ENCODE measurements at places on chromosomes 2 and 18. TPM values are rescaled to one million over a fixed set of nuclear protein-coding genes. Genes with fewer than 3 reads are reported as not detected.

The NCOA1 gene
- total RNA-seq, result 24.6 TPM

The ABCB11 gene
- 0.05 TPM for total RNA-seq

The COX5B gene
- total RNA-seq, result 298 TPM

The SCN3A gene
- total RNA-seq, result not detected

The USP40 gene
- total RNA-seq, result 26.6 TPM

The KIF1A gene
- 132 TPM for total RNA-seq

DNA sequence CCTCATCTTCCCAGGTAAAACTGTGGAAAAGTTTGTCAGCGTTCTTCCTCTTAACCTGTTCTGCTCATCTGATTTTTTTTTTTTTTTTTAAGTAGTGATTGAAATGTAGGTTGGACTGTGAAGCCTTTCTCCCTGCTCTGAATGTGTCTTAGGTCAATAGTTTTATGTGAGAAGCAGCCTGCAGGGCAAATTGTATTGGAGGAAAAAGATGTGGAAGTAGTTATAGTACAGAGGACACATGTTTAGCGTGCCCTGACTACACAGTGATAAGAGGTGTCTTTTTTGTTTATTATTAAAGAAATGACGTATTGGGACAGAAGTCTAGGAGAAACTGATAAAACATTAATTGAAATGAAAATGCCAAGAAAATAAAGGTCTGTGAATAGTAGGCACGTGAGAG lies 1.5 kb downstream of the MTA3 start:
- no peak for DNase-seq

DNA sequence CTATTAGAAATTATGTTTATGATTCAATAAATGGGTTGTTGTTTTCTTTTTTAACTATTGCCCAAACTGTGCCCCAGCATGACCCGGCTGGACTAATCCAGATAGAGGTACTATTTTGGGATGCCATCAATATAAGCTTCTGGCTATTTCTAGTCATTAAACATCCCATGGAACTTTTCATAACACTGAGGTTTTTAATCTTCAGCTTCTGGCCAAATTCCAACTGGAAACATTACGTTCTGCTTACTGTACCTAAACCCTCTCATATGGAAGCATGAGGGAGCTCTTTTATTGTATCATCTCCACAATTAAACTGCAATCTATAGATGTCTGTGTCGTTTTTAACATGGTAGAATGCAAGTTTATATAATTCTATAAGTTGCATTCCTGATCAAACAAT lies 674.7 kb downstream of the ARHGAP15 start:
- DNase-seq, result no peak

GRCh38 chr2:141554810-141555209 lies 576.0 kb downstream of the LRP1B start:
- peak; percentile 54 for DNase-seq

GRCh38 chr2:141899740-141900139 lies 231.1 kb downstream of the LRP1B start:
- no peak for DNase-seq

DNA sequence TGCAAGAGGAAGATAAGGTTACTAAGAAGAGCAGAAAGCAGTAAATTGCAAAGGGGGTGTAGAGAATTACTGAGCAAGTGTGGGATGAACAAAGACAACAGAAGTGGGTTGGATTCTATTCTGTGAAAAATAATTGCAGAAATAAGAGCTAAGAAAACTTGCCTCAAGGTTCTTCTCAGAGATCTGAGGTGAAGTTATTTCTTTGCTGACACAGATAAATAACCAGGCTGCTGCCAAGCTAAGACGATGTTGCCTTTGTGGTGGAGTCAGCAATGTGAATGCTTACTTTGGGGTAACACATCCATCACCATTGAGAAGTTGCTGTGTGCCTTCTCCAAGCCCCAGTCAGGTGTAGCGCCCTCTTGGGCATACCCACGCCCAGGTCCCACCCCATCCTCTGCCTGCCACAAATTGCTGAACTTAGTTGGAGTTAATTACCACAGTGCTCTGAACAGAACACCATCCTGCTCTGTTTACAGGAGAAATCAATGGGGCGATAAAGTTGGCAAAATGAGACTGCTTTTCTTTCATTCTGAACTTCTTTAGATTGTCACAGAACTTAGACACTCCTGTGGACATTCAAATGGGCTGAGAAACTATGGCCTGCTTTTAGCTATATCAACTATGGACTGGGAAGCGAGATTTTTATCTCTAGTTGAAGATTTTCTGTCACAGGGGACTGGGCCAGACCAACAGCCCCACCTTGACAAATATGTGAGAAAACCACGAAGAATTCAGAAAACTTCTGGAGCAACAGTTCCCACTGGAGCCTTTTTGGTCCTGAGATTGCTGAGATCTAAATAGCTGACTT lies 283.6 kb downstream of the TMX3 start:
- DNase-seq, result no peak

GRCh38 chr2:238906936-238907716 lies 59.2 kb downstream of the TWIST2 start:
- no peak for DNase-seq

DNA sequence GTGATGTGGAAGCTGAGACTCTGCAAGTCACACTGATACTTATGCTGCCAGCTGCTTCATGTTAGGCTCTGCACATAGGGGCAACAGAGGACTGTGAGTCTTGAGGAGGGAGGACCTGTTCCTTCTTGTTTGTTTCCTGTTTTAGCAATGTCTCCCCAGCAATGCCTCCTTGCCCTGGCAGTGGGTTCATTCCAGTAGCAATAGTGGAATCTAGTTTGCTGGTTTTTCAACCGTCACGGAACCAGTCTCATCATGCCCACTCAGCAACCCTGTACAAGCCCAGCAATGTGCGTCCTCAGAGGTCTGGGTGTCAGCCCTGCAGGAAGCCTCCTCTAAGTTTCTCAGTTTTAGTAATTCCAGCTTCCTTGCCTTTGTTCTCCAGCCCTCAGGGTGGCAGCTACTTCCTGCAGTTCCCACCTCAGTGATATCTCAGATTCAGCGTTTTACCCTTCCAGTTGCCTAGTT lies 20.5 kb upstream of the ITGB6 start:
- no peak for DNase-seq

DNA sequence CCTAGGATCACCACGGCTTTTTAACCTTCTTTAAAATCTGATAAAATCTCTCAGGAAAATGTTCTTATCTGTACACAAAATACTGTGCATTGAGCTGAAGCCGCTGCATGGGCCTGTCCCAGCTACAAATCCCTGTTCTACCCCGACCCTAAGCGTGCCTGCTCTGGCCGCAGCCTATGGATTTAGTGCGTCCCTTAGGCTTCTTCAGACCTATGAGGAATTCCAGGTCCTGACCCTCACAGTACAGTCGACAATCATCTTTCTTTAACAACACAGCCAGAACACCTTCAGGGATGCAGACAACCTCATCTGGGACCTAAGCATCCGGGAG lies 477 bp upstream of the WDCP start:
- DNase-seq, result no peak

DNA sequence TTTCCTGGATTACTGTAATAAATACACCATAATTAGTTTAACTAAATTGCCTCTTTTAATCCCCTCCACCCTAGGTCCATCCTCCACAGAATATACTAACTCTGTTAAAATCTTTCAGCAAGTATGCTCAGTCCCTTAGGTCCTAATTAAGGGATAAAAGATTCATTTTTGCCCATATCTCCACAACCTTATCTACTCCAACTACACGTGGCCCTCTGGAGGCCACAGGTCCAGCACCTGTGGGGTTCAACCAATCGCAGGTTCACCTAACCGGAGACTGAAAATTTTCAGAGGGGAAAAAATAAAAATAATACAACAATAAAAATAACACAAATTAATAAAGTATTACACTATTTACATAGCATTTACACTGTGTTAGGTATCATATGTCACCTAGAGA lies 86.4 kb downstream of the MAP4K3 start:
- no peak for DNase-seq

- DNase-seq, result no peak
Measured at GRCh38 chr2:111961663-111962062, 63.3 kb downstream of the MERTK start.

DNA sequence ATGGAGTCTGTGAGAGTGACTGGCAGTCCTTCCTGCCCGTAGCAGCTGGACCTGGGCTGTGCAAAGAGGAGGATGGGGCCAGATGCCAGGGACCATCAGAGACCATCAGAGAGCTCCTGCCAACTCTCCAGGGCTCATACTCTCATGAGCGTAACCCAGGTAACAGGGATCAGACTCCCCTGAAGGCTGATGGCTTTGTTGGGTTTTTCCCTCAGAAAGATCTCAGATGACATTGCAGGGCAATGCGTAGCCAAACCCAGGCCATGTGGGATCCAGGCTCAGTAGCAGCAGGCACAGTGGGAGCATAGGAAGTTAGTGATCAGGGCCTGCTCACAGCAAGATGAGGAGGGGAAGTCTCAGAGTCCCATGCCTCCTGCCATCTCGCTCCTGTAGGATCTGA lies 218.0 kb downstream of the LOXHD1 start:
- DNase-seq, result no peak

GRCh38 chr2:112627060-112628040 lies 18.4 kb upstream of the SLC20A1 start:
- DNase-seq, result peak; percentile 54

- DNase-seq, result no peak
Measured at GRCh38 chr2:28552045-28552823, 56.4 kb downstream of the PLB1 start.

- no peak for DNase-seq
Measured at GRCh38 chr18:68299906-68300305, 415.0 kb downstream of the TMX3 start.

GRCh38 chr2:210860276-210860675 lies 303.9 kb downstream of the CPS1 start:
- DNase-seq, result no peak

DNA sequence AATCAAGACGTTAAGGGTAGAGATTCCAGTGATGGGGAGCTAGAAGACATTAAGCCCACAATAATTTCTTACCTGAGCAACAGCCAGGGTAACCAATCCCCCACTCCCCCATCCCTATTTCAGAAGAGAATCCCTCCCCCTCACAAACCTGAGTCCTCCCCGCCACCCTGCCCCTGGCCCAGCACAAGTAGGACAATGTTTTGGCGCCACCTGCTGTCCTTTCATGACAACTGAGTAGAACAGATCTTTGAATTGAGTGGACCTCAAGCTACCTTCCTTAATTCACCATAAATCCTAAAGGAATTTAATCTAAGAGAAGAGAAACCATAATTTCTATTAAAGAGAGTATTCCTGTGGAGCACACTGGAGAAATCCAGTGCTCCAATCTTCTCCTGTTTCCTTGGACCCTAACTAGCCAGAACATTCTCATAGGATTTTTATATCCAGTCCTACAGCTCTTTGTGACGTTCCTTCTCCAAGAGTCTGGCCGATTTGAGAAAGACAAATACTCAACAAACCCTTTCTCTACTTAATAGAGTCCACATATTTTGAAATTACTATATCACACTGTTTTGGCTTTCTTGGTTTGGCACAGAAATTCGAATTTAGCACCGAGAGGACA lies 41.1 kb downstream of the NHEJ1 start:
- no peak for DNase-seq

DNA sequence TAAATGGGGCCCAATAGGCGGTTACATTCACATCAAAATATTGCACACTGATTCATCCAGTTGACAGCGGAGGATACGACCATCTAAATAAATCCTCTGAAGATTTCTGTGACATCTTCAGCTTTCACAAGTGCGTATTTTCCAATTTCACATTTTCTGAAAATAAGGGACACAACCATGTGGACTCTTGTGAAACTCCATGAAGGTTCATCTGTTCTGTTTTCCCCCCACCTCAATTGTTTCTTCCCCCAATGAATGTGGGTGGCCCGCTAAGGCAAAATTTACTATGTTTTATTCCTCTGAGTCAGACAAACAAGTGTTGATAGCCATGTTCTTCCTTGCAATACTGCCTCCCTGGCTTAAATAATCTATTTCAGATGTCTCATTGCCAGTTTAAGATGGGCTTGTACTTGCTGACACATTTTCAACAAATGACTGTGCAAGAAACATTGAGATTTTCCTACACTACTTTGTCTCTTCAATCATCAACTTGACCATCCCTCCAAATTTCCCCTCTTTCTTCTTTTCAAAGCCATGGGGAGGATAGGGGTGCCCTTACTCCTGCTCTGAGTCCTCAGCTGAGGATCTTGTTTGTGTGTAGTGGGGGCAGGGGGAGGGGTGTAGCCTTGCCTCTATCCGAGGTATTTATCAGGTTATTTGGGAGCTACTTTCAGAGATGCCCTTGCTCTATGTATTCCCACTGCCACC lies 78.2 kb downstream of the BCL11A start:
- DNase-seq, result no peak

DNA sequence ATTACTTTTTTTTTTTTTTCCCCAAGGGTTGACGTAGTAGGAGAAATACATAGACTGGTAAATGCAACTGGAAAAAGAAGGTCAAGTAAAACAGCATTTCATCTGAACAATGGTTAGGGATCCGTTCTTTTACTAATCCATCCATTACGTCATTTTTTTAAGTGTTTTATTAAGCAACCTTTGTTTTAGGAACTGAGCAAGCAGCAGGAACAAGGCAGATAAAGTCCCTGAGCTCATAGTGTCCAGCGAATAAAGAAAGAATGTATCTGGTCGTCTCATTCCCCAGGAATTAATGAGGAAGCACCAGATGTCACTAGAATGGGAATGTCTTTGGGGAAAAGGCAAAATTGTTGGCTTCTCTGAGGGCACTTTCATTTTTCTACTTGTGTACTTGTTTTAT lies 842.4 kb downstream of the TDRD15 start:
- DNase-seq, result no peak

- DNase-seq, result no peak
Measured at GRCh38 chr2:66730441-66730840, 295.5 kb downstream of the MEIS1 start.

- no peak for DNase-seq
Measured at GRCh38 chr2:214034417-214034816, 376.4 kb upstream of the VWC2L start.

- DNase-seq, result no peak
Measured at GRCh38 chr2:217338306-217338916, 478.5 kb upstream of the TNP1 start.

- no peak for DNase-seq
Measured at GRCh38 chr2:82811946-82812345, 1647.1 kb downstream of the SUCLG1 start.

- peak; percentile 64 for DNase-seq
Measured at GRCh38 chr2:112749755-112750559, 14.5 kb downstream of the CKAP2L start.
